ENCODE measurements at places on chromosomes 1 and 21.

- DNase-seq = no peak
Measured at GRCh38 chr1:167794043-167794442, 72.3 kb downstream of the MPZL1 start.

DNA sequence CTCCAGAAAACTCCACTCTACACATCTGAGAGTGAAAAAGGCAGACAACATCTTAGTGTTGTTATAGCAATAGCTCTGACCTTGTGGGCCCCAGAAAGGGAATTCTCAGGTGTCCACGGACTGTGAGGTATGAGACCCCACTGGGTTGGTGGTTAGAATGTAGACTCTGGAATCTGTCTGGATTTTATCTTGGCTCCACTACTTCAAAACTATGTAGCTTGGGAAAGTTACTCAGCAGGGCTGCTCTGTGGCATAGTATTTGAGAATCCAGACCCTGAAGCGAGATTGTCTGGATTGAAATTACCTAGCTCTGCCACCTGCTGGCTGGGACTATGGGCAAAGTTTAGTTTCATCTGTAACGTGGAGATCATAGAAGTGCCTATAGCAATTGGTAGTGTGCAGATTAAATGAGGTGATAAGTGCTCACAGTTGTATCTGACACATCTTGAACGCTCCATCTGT, 25.8 kb downstream of the PRDM2 start:
- peak; percentile 27 for DNase-seq

DNA sequence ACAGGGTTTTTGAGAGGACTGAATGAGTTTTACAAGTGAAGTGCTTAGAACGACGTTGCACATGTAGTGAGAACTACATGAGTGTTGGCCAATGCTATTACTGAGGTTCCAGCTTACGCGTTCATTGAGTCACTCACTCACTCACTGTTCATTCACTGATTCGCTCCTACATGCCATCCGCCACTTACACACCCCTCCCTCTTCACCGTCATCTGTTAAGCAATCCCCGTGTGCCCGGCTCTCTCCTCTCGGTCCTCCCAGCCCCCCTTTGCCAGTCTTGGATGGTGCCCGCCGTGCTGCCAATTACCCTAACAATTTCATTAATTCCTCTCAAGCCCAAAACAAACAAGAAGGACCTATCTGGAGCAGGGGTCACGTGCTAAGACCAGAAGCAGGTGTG, 27.3 kb upstream of the EPHA2 start:
- no peak for DNase-seq

DNA sequence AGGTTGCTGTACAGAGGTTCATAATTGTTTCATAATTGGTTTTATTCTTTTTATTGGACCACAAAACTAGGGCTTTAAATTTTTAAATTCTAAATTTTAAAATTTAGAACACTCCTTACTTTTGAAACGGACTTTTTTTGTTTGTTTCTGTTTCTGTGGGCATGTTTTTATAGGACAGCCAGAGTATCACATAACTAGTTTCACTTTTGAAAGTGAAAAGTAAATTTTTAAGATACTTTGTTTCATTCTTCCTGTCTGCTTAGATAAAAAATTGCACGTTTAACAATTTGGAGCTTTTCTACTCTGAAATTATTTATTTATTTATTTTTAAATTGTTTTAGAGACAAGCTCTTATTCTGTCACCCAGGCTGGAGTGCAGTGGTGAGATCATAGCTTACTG, 29.7 kb downstream of the MDM4 start:
- no peak for DNase-seq

- no peak for DNase-seq
Measured at GRCh38 chr1:228277491-228278431, 69.9 kb downstream of the OBSCN start.
